NCI-H2081 (cell line): ENCODE measurements at places on chromosomes 12 and 14.

DNA sequence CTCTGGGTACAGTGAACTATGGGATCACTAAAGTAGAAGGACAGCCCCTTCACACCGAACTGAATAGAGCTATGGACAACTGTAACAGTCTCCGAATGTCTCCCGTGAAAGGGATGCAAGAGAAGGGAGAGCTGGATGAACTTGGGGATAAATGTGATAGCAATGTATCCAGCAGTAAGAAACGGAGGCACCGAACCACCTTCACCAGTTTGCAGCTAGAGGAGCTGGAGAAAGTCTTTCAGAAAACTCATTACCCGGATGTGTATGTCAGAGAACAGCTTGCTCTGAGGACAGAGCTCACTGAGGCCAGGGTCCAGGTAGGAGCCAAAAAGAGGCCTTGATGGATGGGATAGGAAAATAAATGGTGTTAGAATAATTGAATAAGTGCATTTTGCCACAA, 3.5 kb downstream of the ALX1 start:
- DNase-seq = no peak

GRCh38 chr14:81281332-81281731, 60.6 kb upstream of the GTF2A1 start:
- no peak for DNase-seq

DNA sequence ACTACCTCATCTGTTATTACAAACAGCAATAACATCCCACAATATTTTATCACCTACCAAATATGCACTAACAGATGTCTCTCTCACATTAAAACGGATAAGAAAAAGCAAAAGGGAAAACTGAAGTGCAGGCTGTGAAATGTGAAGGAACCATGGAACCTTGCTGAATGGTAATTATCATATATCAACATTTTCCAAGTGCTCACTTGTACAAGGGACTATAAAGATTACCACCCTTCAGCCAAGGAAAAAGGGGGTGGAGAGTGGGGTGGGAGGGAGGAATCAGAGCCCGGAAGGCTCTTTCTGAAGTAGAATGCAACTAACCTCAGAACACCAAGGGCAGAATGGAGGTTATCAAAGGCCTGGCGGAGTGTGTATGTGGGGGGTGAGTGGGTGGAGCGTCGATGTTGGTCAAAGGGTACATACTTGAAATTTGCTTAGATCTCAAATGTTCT, 1.2 kb downstream of the SNX6 start:
- DNase-seq = no peak

GRCh38 chr12:114425031-114425626, 19.2 kb upstream of the TBX5 start:
- no peak for DNase-seq

DNA sequence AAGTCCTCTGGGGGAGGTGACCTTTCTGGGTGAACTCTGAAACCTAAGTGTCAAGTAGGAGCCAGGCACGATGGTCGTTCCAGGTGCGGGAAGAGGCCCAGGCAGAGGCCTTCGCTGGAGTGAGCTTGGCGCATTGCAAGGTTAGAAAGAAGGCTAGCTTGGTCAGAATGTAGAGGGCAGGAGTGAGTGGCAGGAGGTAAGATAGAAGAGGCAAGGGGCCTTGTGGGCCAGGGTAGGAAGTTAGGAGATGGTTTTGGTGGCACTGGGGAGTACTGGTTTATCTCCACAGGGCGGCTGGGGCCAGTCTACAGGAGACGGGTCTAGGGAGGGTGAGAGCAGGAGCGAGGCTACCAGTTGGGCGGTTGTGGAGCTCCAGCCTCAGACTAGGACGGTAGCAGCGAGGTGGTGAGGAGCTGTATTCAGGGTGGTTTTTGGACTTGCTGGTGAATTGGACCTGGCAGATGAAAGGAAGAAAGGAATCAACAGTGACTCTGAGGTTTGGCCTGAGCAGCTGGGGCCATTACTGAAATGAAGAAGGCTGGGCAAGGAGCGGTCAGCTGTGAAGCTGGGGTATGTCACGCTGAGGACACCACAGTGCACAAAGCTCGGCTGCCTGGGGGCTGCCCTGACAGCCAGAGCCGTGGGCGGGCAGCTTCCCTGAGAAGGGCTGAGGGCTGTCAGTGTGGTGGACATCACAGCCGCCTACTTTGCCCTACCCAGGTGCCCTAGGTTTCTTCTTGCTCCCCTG, 9.0 kb downstream of the MLXIP start:
- DNase-seq = no peak

DNA sequence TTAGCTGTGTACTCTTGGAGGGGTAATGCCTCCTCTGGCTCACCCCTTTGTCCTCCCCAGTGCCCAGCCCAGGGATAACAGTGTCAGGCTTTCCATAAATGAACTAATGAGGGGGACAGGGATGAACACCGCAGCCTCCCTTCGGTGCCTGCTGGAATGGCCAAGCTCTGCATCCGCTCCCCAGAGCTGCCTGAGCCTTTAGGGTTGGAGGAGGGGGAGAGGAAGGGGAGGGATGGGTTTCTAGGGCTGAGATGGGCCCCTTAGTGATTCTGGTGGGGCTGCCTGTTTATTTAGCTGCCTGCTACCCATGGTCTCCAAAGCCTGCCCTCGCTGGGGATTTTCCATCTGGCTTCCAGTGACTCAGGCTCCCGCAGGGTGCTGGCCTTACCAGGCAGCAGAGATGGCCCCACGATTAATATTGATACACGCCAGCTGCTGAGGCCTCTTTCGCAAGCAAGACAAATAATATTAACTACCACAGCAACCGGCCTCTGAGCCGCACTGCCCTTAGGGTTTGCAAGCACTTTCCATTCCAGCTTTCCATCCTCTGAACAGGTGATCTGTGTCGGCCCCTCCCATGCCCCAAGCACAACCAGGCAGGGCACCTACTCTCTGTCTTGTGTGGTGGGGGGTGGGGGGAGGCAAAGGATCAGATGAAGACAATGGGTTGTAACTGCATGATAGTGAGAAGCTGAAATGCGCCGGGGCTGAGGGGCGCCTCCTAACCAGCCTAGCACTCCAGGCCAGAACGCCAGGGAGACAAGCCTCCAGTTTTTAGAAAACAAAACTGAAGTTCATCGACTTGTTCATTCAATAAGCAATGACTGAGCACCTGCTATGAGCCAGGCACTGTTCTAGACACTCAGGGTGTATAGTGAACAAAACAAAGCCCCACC, 56.7 kb downstream of the C14orf132 start:
- peak; percentile 89 for DNase-seq

DNA sequence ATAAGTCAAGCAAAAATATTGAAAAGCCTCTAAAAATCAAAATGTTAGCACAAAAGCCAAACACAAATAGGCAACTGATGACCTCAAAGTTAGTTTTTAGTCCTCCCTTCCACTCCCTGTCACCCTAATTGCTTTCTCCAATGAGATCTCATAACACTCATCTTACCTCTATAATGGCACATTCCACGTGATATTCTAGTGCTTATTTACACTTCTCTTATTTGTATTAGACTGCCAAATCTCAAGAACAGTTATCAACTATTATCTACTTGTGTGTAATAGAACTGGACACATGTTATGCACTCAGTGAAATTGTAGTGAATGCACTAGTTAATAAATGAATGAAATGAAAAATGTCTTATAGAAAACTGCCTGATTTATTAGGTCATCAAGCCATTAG, 55.5 kb upstream of the AVPR1A start:
- DNase-seq = no peak

GRCh38 chr12:51001799-51002198, 24.4 kb downstream of the SLC11A2 start:
- no peak for DNase-seq

DNA sequence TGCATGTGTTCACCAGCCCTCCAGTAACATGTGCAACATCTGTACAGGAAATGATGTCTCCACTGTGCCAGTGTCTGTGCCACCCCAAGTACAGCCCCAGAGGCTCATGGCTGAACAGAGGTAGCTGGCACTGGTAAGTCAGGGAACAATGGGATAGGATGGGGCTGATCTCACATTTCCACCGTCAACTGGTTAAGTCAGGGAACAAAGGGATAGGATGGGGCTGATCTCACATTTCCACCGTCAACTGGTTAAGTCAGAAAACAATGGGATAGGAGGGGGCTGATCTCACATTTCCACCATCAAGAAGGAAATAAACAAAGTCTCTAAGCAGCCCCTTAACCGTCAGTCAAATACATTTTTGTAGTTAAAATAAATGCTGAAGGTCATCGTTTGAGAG, 246.6 kb downstream of the TMEM132D start:
- no peak for DNase-seq

DNA sequence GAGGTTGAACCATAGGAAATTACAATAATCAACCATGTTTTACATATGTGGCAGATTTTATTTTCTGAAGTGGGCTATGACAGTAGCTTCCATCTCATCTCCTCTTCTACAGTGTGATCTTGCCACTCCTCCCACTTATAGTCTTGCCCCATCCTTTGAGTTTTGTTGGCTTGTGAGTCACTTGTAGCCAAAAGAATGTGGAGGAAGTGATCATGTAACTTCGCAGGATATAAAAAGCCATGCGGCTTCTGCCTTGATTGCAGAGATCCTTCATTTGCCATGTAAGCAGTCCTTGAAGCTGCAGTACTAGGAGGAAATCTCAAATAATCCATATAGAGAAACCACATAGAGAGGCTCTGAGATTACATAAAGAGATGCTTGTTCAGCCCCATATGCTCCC, 13.7 kb upstream of the ZNF84 start:
- DNase-seq = no peak

DNA sequence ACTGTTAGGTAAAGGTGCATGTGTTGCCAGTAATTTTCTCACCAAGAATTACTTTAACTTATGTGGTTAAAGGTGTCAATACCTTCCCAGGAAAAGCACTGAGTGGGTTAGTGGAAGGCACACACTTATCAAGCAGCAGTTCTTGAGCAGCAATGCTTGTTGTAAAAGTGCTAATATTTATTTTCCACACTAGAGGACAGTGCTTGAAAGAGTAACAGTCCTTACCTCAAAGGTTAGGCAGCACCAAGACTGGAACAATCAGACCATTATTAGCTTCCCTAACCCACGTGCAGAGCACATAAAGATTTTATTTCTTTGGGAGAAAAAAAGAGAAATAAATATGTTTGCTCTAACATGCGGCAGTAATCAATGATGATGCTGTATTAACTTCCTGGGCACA, 48.8 kb upstream of the KRR1 start:
- DNase-seq = peak; percentile 6

- DNase-seq = no peak
Measured at GRCh38 chr12:41919048-41919447, 225.6 kb downstream of the GXYLT1 start.

- peak; percentile 67 for DNase-seq
Measured at GRCh38 chr14:100440207-100440631, 117.1 kb downstream of the SLC25A47 start.

- no peak for DNase-seq
Measured at GRCh38 chr14:76986231-76986565, 42.3 kb downstream of the IRF2BPL start.

DNA sequence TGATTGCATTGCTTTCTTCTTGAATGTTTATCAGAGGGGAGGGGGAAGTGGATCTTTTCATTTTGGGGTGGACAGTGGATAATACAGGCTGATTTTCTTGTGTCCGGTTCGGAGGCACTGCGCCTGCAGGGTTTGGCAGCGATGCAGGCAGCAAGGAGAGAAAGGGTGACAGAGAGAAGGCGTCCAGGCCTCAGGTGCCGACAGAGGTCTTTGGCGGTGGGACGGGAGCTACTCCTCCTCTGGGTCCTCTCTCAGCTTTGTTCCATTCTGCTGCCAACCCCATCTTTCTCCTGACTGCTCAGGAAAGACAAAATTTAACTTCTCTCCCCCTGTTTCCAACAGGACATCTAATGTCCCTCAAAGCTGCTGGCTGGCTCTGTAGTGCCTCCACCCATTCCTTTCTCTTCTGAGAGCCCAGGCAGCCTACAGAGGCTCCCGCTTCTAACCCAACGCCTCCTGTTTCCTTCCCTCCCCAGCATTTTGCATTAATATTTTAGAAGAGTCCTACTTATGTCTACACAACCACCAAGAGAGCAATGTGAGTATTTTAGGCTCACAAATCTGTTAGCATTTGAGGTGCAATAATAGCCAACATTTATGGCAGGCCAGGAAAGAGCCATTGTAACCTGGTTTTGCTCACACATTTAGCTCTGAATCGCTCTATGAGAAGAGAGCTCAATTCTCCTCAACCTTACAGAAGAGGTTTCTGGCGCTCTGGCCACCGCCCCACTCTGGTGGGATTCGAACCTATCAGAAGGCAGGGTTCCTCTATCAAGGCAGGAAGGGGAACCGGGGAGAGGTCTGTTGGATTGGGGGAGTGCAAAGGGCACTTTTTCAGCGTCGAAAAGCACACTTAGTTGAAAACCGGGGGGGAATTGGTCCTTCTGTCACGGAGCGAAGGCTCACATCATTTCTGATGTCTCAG, 7.1 kb upstream of the TBX5 start:
- no peak for DNase-seq

GRCh38 chr12:9754099-9754927, 6.4 kb downstream of the CD69 start:
- DNase-seq = no peak

GRCh38 chr14:90892970-90893369, 76.7 kb upstream of the TTC7B start:
- DNase-seq = no peak

DNA sequence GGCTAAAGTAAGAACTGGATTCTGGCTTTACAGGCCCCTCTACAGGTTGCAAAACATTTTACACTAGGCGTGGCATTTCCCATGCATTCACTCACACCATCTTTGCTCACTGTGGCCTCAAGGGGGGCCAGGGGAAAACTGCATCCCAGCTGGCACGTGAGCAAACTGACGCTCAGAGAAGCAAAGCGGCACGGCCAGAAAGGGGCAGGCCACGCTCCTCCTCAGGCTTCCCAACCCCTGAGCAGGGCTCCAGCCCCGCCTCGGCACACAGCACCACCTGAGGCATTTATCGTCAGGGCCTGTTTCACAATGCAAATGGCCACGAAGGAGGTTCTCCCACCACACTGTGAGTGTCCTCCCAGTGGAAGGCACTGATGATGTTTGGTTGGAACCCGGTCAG, 90.8 kb downstream of the BCL11B start:
- no peak for DNase-seq

- DNase-seq = no peak
Measured at GRCh38 chr12:124487066-124487833, 80.2 kb downstream of the NCOR2 start.

DNA sequence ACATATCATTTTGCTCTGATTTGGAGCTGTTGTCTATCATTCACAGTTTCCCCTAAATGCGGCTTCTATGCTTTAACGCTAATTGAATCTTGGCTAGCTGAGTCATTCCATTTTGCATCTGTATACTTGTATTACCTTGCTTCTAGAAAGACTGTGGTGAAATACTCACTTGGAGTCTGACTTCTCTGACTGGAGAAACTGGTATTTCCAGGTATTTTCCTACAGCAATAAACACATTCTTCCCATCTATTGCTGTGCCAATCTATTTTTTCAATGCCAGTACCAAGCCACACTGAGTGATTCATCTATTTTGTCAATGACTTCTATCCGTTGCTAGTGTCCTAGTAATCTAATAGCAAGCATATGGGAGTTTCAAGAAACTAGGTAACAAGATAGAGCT, 76.0 kb upstream of the ST8SIA1 start:
- no peak for DNase-seq

GRCh38 chr12:5088586-5089264, 45.0 kb downstream of the KCNA5 start:
- no peak for DNase-seq
